ENCODE measurements at places on chromosomes 2 and 18. TPM values are rescaled to one million over a fixed set of nuclear protein-coding genes. Genes with fewer than 3 reads are reported as not detected.

GRCh38 chr2:159160412-159160811, 126.1 kb downstream of the WDSUB1 start:
- no peaks in the 10 kb centered on the region for H3K36me3 ChIP-seq
- DNase-seq, result no peak

DNA sequence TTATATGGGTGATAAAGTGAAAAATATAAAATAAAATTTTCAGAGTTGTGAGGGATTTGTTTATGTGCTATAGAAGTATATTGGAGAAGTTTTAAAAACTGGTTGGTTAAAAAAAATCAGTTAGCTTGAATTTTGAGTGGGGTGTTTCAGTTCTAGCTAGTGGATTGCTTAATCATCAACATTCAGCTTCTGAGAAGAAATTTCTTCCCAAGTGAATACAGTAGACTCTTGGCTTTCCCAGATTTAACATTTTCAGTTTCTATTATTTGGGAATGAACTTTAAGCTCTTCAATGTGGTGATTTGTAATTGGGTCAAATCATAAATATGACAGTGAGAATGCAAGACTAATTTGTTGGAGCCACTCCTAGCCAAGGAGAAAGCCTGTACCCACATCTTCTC, 120.8 kb downstream of the PLCL1 start:
- H3K27ac ChIP-seq, result no peak overlapping the region
- no peaks in the 10 kb centered on the region for H3K27me3 ChIP-seq
- DNase-seq, result no peak
- H3K36me3 ChIP-seq, result no peaks in the 10 kb centered on the region
- no peak overlapping the region for H3K4me3 ChIP-seq

DNA sequence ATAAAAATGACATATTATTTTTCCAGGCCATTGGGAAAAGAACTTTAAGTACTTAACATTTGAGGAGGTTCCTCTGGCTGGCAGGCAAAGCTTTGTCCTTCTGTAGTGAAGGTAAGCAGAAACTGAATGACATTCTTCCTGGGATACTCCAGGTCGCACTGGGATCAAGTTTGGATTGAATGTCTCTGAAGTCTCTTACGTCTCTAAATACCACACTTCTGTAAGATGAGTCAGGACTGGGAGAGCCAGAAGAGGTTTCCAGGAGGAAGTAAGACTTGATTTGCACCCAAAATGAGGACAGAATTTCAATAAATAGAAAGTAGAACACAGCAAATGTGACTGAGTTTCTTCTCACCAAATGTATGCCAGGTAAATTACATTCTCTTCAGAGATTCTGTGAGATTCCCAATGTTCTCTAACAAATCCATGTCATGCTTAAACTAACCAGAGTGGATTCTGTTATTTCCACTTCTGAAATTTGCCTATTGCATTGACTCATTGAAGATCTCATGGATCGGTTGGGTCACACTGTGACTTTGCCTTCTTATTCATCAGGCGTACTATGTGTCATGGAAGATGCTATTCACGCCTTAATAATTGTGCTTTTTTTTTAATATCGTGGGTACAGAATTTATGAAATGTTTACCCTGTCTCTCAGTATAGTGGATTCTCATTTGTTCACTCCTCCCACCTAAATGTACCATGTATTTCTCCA, 25.5 kb upstream of the VIT start:
- H3K27me3 ChIP-seq, result peaks cover 2% of the 10 kb centered on the region
- H3K36me3 ChIP-seq, result no peaks in the 10 kb centered on the region
- H3K4me3 ChIP-seq, result no peak overlapping the region
- H3K4me1 ChIP-seq, result peaks cover 5% of the 10 kb centered on the region
- H3K27ac ChIP-seq, result no peak overlapping the region
- DNase-seq, result no peak

GRCh38 chr2:58460670-58461069, 219.5 kb upstream of the FANCL start:
- H3K36me3 ChIP-seq, result no peaks in the 10 kb centered on the region
- no peaks in the 10 kb centered on the region for H3K4me1 ChIP-seq
- no peak overlapping the region for H3K27ac ChIP-seq

- no peaks in the 10 kb centered on the region for H3K27me3 ChIP-seq
- H3K27ac ChIP-seq, result no peak overlapping the region
Observed at GRCh38 chr18:9547782-9548181, 66.6 kb downstream of the PPP4R1 start.

GRCh38 chr2:69185807-69186206, 172.8 kb downstream of the ANTXR1 start:
- H3K27ac ChIP-seq, result no peak overlapping the region
- no peak for DNase-seq
- H3K4me3 ChIP-seq, result no peak overlapping the region
- peaks cover 12% of the 10 kb centered on the region for H3K27me3 ChIP-seq

- H3K27ac ChIP-seq, result no peak overlapping the region
- H3K4me3 ChIP-seq, result no peak overlapping the region
- DNase-seq, result no peak
- no peaks in the 10 kb centered on the region for H3K27me3 ChIP-seq
Observed at GRCh38 chr2:238149841-238150572, 8.8 kb upstream of the ERFE start.

- H3K4me3 ChIP-seq, result no peak overlapping the region
- no peaks in the 10 kb centered on the region for H3K36me3 ChIP-seq
- H3K27me3 ChIP-seq, result no peaks in the 10 kb centered on the region
- H3K4me1 ChIP-seq, result peaks cover 10% of the 10 kb centered on the region
- no peak for DNase-seq
- no peak overlapping the region for H3K27ac ChIP-seq
Observed at GRCh38 chr2:219759801-219760200, 132.4 kb downstream of the SLC4A3 start.

GRCh38 chr18:31398191-31398590, 21.6 kb downstream of the DSG4 start:
- no peak overlapping the region for H3K4me3 ChIP-seq
- DNase-seq, result no peak
- no peak overlapping the region for H3K27ac ChIP-seq
- H3K27me3 ChIP-seq, result peaks cover 3% of the 10 kb centered on the region

IGFBP2 gene
- total RNA-seq, result 366 TPM
